Regular cardiac myocyte (primary cell): ENCODE measurements at places on chromosomes 12 and 14. TPM values are rescaled to one million over a fixed set of nuclear protein-coding genes. Genes with fewer than 3 reads are reported as not detected.

POTEG gene
- not detected in 2 replicates for total RNA-seq

TMX1 gene
- total RNA-seq: 69.6 and 87.2 TPM in 2 replicates

KLRD1 gene
- total RNA-seq: under 0.01 and 0.28 TPM in 2 replicates

TAS2R7 gene
- under 0.01 TPM in 1 of 2 replicates, not detected in the other for total RNA-seq

CCNT1 gene
- total RNA-seq: 27.3 and 31.4 TPM in 2 replicates

STAB2 gene
- under 0.01 TPM in 2 replicates for total RNA-seq

CCDC184 gene
- 0.85 and 0.96 TPM in 2 replicates for total RNA-seq

NOVA1 gene
- total RNA-seq: 0.77 and 2.5 TPM in 2 replicates

ZDHHC22 gene
- not detected in 2 replicates for total RNA-seq

SLC7A7 gene
- total RNA-seq: 18.2 and 21.4 TPM in 2 replicates

SLC39A9 gene
- total RNA-seq: 150 and 169 TPM in 2 replicates

SMIM41 gene
- 0.19 TPM in 1 of 2 replicates, not detected in the other for total RNA-seq

PTPN21 gene
- 5.4 and 6.1 TPM in 2 replicates for total RNA-seq

LRCOL1 gene
- not detected in 2 replicates for total RNA-seq

IFNG-AS1 gene
- total RNA-seq: not detected in 2 replicates

SELPLG gene
- total RNA-seq: 0.85 and 1.3 TPM in 2 replicates

FGD6 gene
- 8.4 and 13.8 TPM in 2 replicates for total RNA-seq

KLRC3 gene
- total RNA-seq: not detected in 2 replicates

AMIGO2 gene
- total RNA-seq: 28.2 and 30.3 TPM in 2 replicates

ZFYVE1 gene
- 10.4 and 13.0 TPM in 2 replicates for total RNA-seq

KIF5A gene
- 0.19 and 0.28 TPM in 2 replicates for total RNA-seq

RNF10 gene
- 95.3 and 136 TPM in 2 replicates for total RNA-seq
